HEK293T (cell line): ENCODE measurements at places on chromosomes 7 and 10.

DNA sequence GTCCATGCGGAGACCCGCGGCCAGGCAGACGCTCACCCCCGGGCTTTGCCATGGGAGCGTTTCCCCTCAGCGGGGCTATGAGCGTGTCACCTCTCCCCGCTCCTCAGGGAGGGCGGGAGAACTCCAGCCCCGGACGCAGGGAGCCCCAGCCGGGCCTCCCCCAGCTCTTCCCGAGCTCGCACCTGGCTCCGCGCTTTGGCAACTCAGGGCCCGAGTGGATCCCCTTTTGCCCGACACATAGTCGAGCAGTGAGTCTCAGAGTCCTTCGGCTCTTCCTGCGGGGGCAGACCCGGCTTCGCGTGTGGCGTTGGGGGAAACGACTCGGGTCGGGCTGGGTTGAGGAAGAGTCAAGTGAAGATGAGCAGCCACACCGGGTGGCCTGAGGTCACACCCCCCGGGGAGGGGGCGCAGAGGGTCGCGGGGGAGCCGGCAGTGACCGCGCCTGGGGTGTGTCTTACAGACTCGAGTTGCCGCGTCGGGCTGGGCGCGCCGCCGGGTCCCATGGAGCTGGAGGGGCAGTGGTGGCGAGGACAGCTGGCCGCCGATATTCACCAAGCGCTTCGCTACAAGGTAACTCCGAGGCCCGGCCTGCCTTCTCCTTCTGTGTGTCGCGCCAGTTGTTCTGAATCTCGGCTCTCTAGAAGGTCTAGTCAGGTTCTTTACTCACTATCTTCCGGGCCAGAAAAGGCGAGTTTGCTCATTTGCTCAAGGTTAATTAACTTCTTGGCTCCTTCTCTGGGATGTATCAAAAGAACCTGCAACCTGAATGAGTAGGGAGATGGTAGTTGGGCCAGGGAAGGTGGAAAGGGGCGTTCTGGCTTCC, 721 bp downstream of the CCNJ start:
- peak; percentile 65 for DNase-seq

GRCh38 chr7:17150018-17150417, 148.4 kb upstream of the AHR start:
- DNase-seq = no peak

GRCh38 chr7:37205451-37205850, 243.2 kb downstream of the ELMO1 start:
- no peak for DNase-seq

DNA sequence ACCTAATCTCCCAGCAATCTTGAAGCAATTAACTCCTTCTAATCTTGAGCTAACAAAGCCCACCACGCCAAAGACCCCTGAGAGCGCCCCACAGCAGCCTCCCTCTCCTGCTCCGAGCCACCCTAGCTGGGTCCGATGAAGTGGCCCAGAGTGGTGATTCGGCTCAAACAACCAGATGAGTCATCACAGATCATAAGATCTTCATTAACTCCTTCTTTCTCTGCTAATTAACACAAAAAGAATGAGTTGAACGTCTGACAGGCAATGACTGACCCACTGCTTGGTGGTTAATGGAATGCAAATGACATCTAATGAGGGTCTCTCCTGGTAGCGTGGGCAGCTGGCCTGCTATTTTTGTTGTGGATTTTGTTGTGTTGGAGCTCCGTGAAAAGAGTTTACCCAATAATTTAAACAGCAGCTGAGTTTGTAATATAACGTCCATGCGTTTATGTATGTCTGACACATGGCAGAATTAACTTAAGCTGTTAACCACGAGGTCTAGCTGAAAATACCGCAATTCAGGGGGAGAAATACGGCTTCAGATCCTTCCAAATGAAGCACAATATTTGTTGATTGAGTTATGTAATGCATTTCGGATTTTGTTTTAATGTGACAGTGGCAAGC, 161.4 kb downstream of the RAB11FIP2 start:
- DNase-seq = no peak

- no peak for DNase-seq
These were observed 158.3 kb downstream of the EGFR start for GRCh38 chr7:55177068-55177530.

GRCh38 chr7:45569290-45569685, 4.9 kb upstream of the ADCY1 start:
- DNase-seq = no peak

- no peak for DNase-seq
These were observed 4.2 kb downstream of the MKX start for GRCh38 chr10:27741173-27742091.

DNA sequence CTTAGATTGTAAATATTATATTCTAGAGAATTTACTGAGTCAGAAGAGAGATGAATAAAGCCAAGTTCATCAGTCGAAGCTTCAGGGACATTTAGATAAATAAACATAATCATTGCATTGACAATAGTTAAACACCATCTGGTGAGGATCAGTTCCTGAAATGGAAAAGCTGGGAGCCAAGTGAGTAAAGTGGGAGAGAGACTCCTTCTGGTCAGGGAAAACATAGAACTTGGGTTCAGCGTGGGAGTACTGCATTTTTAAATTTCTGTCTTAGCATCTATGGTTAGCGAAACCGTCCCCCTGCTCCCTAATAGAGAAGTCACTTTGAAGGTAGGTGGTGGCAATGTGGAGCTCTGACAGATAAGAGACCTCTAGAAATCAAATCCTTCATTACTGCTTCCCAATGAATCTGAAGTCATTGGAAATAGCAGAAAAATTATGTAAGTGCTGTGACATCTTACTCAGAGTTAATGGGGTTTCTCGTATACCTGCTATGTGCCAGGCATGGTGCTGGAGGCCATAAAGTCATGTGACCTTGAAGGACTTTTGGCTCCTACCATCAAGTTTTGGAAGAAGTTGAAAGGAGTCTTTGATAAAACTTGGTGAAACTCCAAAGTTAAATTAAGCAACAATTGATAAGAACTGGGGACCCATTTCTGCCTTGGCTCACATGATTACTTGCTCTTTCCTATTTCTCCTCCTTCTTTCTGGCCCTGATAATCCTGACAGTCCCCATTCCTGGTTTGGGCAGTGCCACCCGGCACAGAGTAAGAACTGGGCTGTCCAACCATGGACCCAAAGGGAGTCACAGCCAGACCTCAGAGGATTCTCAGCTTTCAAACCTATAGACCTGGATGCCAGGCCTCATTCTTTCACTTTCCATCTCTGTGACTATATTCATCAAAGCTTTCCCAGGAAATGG, 211.2 kb downstream of the C7orf25 start:
- DNase-seq = no peak

DNA sequence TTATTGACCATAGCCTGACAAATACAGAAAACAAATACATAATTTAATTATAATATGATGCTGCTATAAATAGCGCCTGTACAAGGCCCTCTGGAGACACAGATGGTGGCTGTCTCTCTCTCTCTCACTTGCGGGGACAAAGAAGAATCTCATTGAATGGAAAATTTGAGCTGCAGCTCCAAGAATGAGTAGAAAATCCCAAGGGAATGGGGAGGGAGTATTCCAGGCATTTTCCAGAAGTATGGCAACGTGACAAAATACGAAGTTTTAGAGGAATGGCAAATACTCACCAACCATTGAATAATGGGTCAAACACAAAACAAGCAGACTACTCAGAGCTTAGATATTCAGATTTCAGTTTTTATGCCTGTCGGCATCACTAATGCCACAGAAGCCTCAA, 179.9 kb downstream of the NRP1 start:
- DNase-seq = no peak

GRCh38 chr10:78863140-78863905, 205.4 kb upstream of the ZMIZ1 start:
- DNase-seq = no peak

- peak; percentile 80 for DNase-seq
These were observed 140.9 kb downstream of the ADCYAP1R1 start for GRCh38 chr7:31192986-31193385.

- no peak for DNase-seq
These were observed 86.4 kb upstream of the ZNF746 start for GRCh38 chr7:149584009-149584408.

DNA sequence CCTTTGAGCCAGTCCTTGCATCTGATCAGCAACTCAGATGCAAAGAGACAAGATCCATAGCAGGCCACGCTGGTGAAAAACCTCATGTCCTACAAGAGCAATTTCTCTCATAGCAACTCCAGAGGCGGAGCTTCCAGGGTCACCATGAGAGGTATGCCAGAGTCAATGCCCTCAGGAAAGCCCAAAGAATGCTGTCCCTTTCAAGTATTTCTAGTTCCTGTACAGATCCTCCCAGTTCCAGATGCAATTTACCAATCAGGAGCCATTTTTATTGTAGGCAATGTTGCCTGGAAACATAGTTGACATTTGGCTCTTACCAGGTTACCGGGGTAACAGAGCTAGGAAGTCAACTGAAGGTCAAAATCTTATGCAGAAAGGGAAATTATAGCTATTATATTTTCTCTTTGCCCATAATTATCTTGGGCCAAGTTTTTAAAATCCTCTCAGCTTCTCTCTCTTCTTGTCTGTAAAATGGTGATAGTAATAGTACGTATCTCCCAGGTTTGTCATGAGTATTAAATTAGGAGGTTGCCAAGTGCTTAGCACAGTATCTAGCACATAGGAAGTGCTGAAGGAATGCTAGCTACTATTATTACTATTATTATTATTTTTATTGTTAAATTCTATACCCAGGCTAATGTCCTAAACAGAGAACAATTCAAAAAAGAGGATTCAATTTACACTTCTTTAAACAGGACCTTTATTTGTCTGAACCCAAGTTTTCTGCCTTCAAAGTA, 46.3 kb upstream of the TM9SF3 start:
- no peak for DNase-seq

DNA sequence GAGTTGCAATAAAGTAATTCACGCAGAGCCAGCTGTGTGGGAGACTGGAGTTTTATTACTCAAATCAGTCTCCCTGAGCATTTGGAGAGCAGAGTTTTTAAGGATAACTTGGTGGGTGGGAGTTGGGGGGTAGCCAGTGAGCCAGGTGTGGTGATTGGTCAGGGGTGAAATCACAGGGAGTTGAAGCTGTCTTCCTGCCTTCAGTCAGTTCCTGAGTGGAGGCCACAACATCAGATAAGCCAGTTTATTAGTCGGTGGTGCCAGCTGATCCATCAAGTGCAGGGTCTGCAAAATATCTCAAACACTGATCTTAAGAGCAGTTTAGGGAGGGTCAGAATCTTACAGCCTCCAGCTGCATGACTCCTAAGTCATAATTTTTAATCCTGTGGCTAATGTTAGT, 3.3 kb upstream of the CYP51A1 start:
- DNase-seq = no peak

DNA sequence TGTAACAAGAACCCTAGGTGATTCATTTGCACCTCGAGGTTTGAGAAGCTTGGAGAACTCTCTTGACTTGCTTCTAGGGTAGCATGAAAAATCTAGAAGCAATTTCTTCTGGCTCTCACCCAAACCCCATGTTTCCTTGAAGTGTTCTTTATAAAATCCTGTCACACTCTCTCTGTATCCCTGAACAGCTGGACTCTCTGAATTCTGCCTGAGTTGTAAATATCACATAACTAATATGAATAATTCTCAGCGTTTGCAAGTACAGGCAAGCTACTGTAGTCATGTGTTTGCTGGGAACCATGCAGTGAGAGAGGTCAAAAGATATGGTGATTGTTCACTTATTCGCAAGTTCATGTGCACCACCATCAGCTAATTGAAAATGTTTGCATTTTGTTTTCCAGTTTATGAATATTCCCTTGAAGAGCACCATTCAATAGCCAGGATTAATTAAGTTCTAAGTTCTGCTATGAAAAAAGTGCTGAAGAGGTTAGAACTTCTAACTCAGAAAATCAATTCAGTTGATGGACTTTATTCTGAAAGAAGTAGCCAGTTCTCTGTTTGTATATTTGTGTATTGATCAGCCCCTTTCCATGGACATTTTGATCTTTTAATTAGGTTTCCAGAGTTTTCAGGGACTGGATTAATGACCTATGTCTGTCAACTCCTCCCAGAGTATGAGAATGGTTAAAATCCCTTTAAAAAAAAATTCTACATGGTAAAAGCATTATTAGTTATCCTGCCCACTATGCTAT, 243.0 kb downstream of the PLXDC2 start:
- no peak for DNase-seq

DNA sequence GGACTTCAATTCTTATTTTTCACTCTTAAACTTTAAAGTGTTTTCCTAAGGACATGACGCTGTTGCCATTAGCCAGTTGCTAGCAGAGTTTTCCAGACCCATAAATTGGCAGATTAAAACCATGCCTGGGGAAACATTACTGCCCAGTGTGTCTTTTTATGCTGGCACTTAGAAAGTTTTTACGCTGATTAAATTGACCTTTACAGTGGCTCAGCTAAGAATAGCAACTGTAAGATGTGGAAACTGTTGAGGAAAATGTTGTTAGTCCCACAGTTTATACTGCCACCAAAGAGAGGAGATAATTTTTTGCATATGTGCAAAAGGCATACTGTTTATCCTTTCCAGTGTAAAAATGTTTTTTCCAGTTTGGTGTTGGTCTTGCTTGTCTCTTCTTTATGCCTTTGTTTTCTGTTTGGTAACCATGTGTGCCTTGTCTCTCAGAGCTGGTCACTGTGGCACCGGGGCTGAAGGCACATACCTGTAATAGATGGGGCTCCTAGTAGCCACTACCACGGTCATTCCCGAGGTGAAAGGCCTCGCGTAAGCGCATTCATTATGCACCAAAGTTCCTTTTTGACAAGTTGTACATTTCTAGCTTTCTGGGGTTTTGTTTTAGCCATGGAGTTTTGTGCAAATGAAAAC, 45.3 kb downstream of the CYP17A1 start:
- no peak for DNase-seq

DNA sequence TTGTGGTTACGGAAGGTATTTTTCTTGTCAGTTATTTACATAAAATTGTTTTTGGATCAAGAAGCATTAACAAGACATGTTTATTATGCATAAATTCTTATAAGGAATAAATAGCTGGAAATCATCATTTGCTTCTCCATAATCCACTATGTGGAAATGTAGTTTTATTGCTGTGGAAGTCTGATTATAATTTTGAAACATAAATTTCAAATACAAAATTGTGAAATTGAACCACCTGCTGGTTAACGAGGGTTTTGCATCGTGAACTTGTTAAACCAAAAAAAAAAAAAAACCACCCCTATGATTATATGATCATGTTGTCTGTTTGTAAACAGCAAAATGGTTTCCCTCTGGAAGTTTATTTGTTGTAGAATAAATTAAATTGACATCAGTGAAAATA, 25.9 kb downstream of the ABRAXAS2 start:
- DNase-seq = peak; percentile 32
